Pancreas (tissue), 10 donors: ENCODE measurements at places on chromosomes 2 and 18. TPM values are rescaled to one million over a fixed set of nuclear protein-coding genes. Genes with fewer than 3 reads are reported as not detected.

ZC3H15 gene
- 24.5 TPM for total RNA-seq

RNF138 gene
- 13.4 TPM for total RNA-seq

GULP1 gene
- 19.6 TPM for total RNA-seq

NAT8 gene
- total RNA-seq = not detected

DNA sequence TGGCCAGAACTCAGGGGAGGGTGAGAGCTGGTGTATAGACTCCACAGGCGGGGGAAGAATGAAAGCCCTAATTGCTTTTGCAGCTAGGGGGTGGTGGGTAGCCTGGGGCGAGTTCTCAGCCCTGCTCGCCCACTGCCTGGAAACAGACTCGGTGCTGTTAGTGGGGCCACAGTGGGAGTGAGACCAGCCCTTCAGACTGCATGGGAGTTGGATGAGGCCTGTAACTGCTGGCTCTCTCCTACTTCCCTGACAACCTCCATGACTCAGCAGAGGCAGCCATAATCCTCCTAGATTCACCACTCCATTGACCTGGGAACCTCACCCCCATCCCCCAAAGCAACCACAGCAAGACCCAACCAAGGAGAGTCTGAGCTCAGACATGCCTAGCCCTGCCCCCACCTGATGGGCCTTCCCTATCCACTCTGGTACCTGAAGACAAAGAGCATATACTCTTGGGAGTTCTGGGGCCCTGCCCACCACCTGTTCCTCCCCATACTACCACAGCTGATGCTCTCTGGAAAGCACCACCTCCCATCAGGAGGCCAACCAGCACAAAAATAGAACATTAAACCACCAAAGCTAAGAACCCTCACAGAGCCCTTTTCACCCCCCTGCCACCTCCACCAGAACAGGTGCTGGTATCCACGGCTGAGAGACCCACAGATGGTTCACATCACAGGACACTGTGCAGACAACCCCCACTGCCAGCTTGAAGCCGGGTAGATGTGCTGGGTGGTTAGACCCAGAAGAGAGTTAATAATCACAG is 226.3 kb downstream of the EIPR1 start:
- H3K27ac ChIP-seq = no peak overlapping the region
- H3K4me3 ChIP-seq = no peak overlapping the region
- H3K36me3 ChIP-seq = no peaks in the 10 kb centered on the region
- DNase-seq = no peak

GRCh38 chr2:46706264-46706983 is 209.2 kb downstream of the MCFD2 start:
- H3K36me3 ChIP-seq = no peaks in the 10 kb centered on the region
- H3K27ac ChIP-seq = no peak overlapping the region
- no peak overlapping the region for H3K4me3 ChIP-seq
- DNase-seq = no peak
- no peaks in the 10 kb centered on the region for H3K27me3 ChIP-seq

- no peak overlapping the region for H3K4me3 ChIP-seq
- no peaks in the 10 kb centered on the region for H3K4me1 ChIP-seq
- no peak for DNase-seq
- H3K27me3 ChIP-seq = no peaks in the 10 kb centered on the region
- no peaks in the 10 kb centered on the region for H3K36me3 ChIP-seq
Observed at GRCh38 chr18:34220081-34220815, 4.5 kb downstream of the NOL4 start.

- H3K27ac ChIP-seq = no peak overlapping the region
- H3K4me3 ChIP-seq = no peak overlapping the region
- peaks cover 6% of the 10 kb centered on the region for H3K4me1 ChIP-seq
- DNase-seq = no peak
- H3K36me3 ChIP-seq = no peaks in the 10 kb centered on the region
Observed at GRCh38 chr2:113232740-113233139, 46.0 kb downstream of the PAX8 start.

LCT gene
- not detected for total RNA-seq

DNA sequence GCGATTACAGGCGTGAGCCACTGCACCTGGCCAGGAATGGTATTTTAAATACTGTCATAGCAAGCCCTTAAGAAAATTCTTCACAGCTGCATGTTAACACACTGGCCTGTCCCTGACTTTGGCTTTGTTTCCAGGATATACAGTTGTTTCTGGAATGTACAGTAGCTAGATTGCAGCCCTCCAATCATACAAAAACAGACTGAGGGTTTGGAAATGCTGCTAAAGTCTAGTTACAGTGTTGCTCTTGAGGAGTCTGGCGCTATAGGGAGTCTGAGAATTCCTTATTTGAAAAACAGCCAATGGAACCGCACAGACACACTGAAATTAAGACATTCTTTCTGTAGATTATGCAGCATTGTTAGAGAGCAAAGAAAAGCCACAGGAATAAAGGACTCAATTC is 37.7 kb downstream of the STON1 start:
- H3K36me3 ChIP-seq = no peaks in the 10 kb centered on the region
- H3K4me1 ChIP-seq = peaks cover 5% of the 10 kb centered on the region
- DNase-seq = no peak
- H3K27me3 ChIP-seq = no peaks in the 10 kb centered on the region
- H3K27ac ChIP-seq = no peak overlapping the region

- H3K27ac ChIP-seq = no peak overlapping the region
- H3K27me3 ChIP-seq = no peaks in the 10 kb centered on the region
- H3K4me1 ChIP-seq = no peaks in the 10 kb centered on the region
- no peaks in the 10 kb centered on the region for H3K36me3 ChIP-seq
- peak; percentile 24 for DNase-seq
Observed at GRCh38 chr2:14543284-14543683, 89.2 kb upstream of the LRATD1 start.

HAAO gene
- 35.4 TPM for total RNA-seq

KCNG2 gene
- total RNA-seq = not detected

DCDC2C gene
- not detected for total RNA-seq

DNA sequence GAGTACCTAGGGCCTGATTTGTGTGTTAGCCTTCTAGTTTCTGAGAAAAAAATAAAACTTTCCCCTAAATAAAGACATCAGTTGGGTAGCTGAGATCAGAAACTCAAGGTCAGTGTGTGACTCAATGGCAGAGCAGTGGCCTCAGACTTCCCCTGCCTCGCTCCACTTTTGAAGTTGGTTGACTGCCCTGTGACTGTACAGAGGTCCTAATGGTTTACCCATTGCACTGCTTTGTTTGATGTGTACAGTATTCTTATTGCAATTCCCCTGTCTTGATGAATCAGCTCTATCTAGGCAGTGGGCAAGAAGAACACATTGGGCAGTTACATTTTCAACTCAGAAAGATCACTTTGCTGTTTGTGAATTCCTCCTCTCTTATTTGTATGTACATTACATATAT is 315.7 kb downstream of the KCNS3 start:
- no peaks in the 10 kb centered on the region for H3K4me1 ChIP-seq
- DNase-seq = no peak
- no peak overlapping the region for H3K27ac ChIP-seq
- no peaks in the 10 kb centered on the region for H3K27me3 ChIP-seq
- no peaks in the 10 kb centered on the region for H3K36me3 ChIP-seq

GRCh38 chr2:213147538-213147937 is 3.9 kb downstream of the IKZF2 start:
- H3K4me3 ChIP-seq = no peak overlapping the region
- H3K27ac ChIP-seq = no peak overlapping the region
- no peak for DNase-seq

GRCh38 chr2:128726236-128726635 is 407.6 kb upstream of the HS6ST1 start:
- H3K27ac ChIP-seq = no peak overlapping the region
- H3K36me3 ChIP-seq = no peaks in the 10 kb centered on the region
- DNase-seq = no peak
- H3K27me3 ChIP-seq = no peaks in the 10 kb centered on the region
- H3K4me1 ChIP-seq = no peaks in the 10 kb centered on the region

GRCh38 chr2:120204945-120205670 is 18.1 kb downstream of the TMEM185B start:
- no peak overlapping the region for H3K27ac ChIP-seq
- no peaks in the 10 kb centered on the region for H3K4me1 ChIP-seq
- no peaks in the 10 kb centered on the region for H3K27me3 ChIP-seq
- H3K4me3 ChIP-seq = no peak overlapping the region

- DNase-seq = no peak
- H3K27ac ChIP-seq = no peak overlapping the region
- no peaks in the 10 kb centered on the region for H3K27me3 ChIP-seq
- H3K36me3 ChIP-seq = no peaks in the 10 kb centered on the region
- no peak overlapping the region for H3K4me3 ChIP-seq
- H3K4me1 ChIP-seq = no peaks in the 10 kb centered on the region
Observed at GRCh38 chr2:206713746-206714145, 4.5 kb downstream of the DYTN start.

GRCh38 chr2:83022631-83023210 is 1436.4 kb downstream of the SUCLG1 start:
- no peak overlapping the region for H3K4me3 ChIP-seq
- H3K36me3 ChIP-seq = no peaks in the 10 kb centered on the region
- no peak overlapping the region for H3K27ac ChIP-seq
- no peaks in the 10 kb centered on the region for H3K27me3 ChIP-seq

GRCh38 chr2:199861132-199861774 is 10.3 kb upstream of the FTCDNL1 start:
- H3K4me3 ChIP-seq = no peak overlapping the region
- no peak overlapping the region for H3K27ac ChIP-seq
- no peaks in the 10 kb centered on the region for H3K36me3 ChIP-seq
- DNase-seq = no peak
